ENCODE measurements at places on chromosomes 2 and 18.

DNA sequence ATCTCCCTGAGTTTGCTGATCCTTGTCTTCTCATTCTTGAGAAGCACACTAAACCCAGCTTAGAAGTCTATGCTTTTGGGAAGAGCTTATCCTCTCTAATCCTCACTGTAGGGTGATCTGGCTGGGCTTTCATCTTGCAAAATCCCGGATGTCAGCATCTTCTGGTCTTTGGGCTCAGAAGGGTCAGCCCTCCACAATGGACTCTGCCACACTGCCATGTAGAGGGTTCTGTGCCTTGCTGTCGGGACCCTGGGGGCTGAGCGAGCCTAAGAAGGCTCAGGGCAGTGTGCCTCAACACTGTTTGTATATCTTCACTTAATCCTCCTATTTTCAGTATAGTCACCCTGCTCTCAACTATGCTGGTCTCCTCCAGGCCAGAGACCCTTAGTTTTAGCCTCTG lies 102.3 kb downstream of the TGIF1 start:
- DNase-seq, result no peak
- H3K4me3 ChIP-seq, result no peak overlapping the region
- H3K36me3 ChIP-seq, result no peaks in the 10 kb centered on the region
- no peaks in the 10 kb centered on the region for H3K4me1 ChIP-seq
- H3K27ac ChIP-seq, result no peak overlapping the region

GRCh38 chr2:64905338-64906024 lies 83.7 kb upstream of the SLC1A4 start:
- no peak overlapping the region for H3K4me3 ChIP-seq
- H3K27ac ChIP-seq, result no peak overlapping the region
- no peaks in the 10 kb centered on the region for H3K36me3 ChIP-seq

GRCh38 chr2:238231251-238231793 lies 8.5 kb downstream of the HES6 start:
- peak overlapping the region; percentile 38 for H3K27ac ChIP-seq
- DNase-seq, result peak; percentile 80
- peaks cover 14% of the 10 kb centered on the region for H3K4me1 ChIP-seq
- peaks cover 46% of the 10 kb centered on the region for H3K27me3 ChIP-seq
- no peaks in the 10 kb centered on the region for H3K36me3 ChIP-seq

GRCh38 chr2:227509824-227510619 lies 38.1 kb downstream of the AGFG1 start:
- H3K27me3 ChIP-seq, result no peaks in the 10 kb centered on the region
- H3K36me3 ChIP-seq, result peaks cover 5% of the 10 kb centered on the region
- no peak for DNase-seq
- H3K4me3 ChIP-seq, result no peak overlapping the region
- H3K4me1 ChIP-seq, result peaks cover 27% of the 10 kb centered on the region

DNA sequence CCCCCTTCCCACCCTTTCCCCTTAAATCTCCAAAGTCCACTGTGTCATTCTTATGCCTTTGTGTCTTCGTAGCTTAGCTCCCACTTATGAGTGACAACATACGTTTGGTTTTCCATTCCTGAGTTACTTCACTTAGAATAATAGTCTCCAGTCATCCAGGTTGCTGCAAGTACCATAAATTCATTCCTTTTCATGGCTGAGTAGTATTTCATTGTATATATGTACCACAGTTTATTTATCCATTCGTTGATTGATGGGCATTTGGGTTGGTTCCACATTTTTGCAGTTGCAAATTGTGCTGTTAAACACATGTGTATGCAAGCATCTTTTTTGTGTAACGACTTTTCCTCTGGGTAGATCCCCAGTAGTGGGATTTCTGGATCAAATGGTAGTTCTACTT lies 14.5 kb upstream of the ZNF638 start:
- DNase-seq, result no peak
- no peaks in the 10 kb centered on the region for H3K4me1 ChIP-seq
- H3K36me3 ChIP-seq, result peaks cover 12% of the 10 kb centered on the region
- H3K27me3 ChIP-seq, result peaks cover 21% of the 10 kb centered on the region
- no peak overlapping the region for H3K27ac ChIP-seq

DNA sequence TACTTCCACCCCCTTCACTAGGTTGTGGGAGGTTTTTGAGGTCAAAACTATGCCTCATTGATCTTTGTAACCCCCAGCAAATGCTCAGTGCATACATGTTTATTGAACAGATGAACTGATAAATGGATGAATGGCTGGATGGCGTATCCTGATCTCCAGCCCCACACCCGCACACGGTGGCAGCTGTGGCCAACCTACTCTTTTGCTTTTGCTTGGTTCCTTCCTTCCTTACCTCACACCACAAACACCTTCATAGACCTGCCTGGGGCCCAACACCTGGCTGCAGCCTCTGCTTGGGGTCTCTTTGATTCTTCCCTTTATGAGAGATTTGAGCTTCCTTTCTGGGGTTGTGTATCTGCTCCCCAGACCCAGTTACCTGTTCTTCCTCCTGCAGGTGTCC lies 25.9 kb downstream of the SPP2 start:
- no peak overlapping the region for H3K4me3 ChIP-seq
- peaks cover 15% of the 10 kb centered on the region for H3K4me1 ChIP-seq
- H3K27me3 ChIP-seq, result peaks cover 2% of the 10 kb centered on the region

DNA sequence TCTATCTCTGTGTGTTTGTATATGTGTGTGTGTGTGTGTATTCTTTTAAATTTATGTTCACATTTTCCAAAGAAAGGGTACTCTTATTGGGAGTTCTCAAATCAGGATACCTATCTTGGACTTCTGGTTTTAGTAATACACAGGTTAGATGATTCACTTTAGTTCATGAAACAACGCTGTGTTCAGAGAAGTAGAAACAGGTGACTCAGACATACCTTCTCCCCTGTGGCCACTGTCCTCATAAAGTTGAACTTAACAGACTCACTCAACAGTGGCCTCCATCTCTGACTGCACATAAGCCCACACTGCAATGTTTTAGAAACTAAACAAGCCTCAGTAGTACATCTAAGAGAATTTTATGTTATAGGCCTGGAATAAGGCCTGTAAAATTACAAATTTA lies 566.6 kb upstream of the VRK2 start:
- no peaks in the 10 kb centered on the region for H3K36me3 ChIP-seq
- no peak for DNase-seq
- H3K27me3 ChIP-seq, result no peaks in the 10 kb centered on the region

- no peaks in the 10 kb centered on the region for H3K36me3 ChIP-seq
These were observed 3.1 kb downstream of the PAIP2B start for GRCh38 chr2:71223767-71224333.

DNA sequence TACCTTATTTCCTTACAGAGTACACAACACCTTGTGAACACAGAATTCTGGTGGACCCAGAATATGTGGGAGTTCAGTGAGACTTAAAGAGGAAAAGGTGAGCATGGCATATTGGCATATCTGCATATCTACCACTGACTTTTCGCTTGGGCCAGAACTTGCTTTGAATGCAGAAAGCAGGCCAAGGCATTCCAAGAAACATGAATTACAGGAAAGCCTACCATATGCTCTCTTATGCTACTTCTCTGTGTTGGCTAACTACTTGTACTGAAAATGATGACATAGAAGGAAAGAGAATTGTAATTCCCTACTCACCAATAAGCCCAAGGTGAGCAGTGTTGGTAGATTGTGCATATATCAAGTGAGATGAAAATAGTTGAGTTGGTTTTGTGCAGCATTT lies 31.4 kb upstream of the CCDC93 start:
- no peaks in the 10 kb centered on the region for H3K36me3 ChIP-seq
- no peak for DNase-seq
- H3K27ac ChIP-seq, result no peak overlapping the region
- H3K27me3 ChIP-seq, result peaks cover 32% of the 10 kb centered on the region
- H3K4me3 ChIP-seq, result no peak overlapping the region

GRCh38 chr2:26650713-26651469 lies 9.7 kb upstream of the CIB4 start:
- peak; percentile 25 for DNase-seq
- no peak overlapping the region for H3K4me3 ChIP-seq
- H3K4me1 ChIP-seq, result no peaks in the 10 kb centered on the region
- no peak overlapping the region for H3K27ac ChIP-seq
- no peaks in the 10 kb centered on the region for H3K36me3 ChIP-seq

GRCh38 chr2:97906307-97906706 lies 89.4 kb downstream of the TMEM131 start:
- peaks cover 12% of the 10 kb centered on the region for H3K4me1 ChIP-seq
- H3K27me3 ChIP-seq, result no peaks in the 10 kb centered on the region
- DNase-seq, result no peak
- no peak overlapping the region for H3K4me3 ChIP-seq
- H3K27ac ChIP-seq, result no peak overlapping the region

DNA sequence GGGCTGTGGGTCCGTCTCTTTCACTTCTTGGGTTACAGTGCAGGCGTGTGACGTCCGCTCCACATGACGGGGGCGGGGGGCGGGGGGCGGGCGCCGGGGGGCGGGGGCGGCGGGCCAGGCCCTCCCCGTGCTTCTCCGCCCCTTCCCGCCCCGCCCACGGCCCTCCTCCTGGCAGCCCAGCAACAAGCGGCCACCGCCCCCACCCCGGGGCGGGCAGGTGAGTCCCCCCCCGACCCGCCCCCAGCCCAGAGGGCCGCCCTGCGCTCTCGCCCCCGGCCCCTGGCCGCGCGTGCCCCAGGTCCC lies 3.6 kb downstream of the ZNF516 start:
- H3K36me3 ChIP-seq, result no peaks in the 10 kb centered on the region
- H3K27me3 ChIP-seq, result peaks cover 72% of the 10 kb centered on the region
- DNase-seq, result peak; percentile 55
- H3K4me3 ChIP-seq, result peak overlapping the region; percentile 76

DNA sequence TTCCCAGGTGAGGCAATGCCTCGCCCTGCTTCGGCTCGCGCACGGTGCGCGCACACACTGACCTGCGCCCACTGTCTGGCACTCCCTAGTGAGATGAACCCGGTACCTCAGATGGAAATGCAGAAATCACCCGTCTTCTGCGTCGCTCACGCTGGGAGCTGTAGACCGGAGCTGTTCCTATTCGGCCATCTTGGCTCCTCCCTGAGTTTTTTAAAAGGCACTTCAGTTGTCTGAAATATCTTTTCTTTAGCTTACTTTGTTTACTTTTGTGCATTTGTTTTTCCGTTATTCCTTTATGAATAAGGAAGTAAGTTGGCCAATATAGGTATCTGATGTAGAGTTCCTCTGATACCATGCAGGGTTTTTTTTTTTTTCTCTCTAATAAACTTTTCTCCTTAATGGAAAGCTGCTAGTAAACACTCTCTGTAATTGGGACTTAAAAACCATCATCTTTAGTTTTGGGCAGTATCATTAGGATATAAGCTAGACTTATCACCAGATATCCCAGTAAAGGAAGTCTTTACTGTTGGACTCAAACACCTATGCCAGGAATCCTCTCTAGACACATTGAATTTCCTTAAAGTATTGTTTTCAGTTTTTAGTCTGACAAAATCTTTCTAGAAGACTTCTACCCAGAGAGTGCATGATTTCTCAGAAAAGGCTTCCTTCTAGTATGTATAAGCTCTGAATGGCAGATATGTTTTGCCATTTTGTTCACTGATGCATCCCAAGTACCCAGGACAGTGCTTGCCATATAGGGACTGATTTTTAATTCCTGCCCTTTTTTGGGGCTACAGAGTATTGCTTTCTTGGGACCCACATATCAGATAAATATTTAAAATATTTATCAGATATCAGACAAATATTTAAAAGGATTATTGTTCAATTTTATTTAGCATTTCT lies 35.8 kb upstream of the DYSF start:
- H3K4me3 ChIP-seq, result peak overlapping the region; percentile 78
- peak overlapping the region; percentile 75 for H3K27ac ChIP-seq
- no peak for DNase-seq

DNA sequence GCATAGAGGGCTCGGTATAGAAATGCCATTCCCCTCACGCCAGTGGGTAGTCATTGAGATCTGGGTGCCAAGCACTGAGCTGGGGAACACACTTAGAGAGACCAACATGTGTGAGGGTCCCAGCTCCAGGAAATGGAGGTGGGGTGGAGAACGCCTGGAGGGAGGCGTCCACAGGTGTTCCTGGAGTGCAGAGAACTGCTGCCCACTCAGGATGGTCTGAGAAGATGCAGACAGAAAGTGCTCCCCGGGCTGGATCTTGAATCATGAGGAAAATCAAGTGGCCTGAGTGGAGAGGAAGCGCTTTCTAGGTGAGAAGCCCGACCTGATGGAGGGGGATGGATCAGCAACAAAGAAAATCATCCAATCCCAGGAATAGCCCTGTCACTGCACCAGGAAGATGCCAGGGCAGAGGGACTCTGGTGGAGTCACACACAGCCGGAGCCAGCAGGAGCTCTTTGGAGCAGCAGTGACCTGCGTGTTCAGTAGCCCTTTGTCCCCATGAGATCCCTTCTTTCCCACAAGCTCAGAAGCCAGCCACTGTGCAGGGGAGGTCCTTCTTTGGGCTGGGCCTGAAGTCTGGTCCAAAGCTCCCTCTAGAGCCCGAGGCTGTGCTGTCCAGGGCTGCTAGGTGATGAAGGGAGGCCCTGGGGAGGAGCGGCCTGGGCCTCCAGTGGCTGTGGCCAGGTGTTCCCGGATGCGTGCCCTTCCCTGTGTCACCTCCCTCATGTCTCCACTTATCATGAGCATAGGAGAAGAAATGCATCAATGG lies 112.3 kb downstream of the RNF144A start:
- H3K4me1 ChIP-seq, result no peaks in the 10 kb centered on the region
- peak overlapping the region; percentile 5 for H3K27ac ChIP-seq
- DNase-seq, result no peak
- H3K27me3 ChIP-seq, result no peaks in the 10 kb centered on the region
- peaks cover 9% of the 10 kb centered on the region for H3K36me3 ChIP-seq
- no peak overlapping the region for H3K4me3 ChIP-seq

- no peaks in the 10 kb centered on the region for H3K4me1 ChIP-seq
- no peaks in the 10 kb centered on the region for H3K36me3 ChIP-seq
- H3K27ac ChIP-seq, result no peak overlapping the region
- no peaks in the 10 kb centered on the region for H3K27me3 ChIP-seq
- no peak overlapping the region for H3K4me3 ChIP-seq
These were observed 53.2 kb upstream of the SH3BP4 start for GRCh38 chr2:234898534-234899053.

- no peak for DNase-seq
- no peak overlapping the region for H3K27ac ChIP-seq
- H3K4me1 ChIP-seq, result peaks cover 7% of the 10 kb centered on the region
- H3K4me3 ChIP-seq, result no peak overlapping the region
- no peaks in the 10 kb centered on the region for H3K27me3 ChIP-seq
These were observed 83.0 kb upstream of the CHRNA1 start for GRCh38 chr2:174846941-174847938.

GRCh38 chr2:201807452-201807999 lies 1.2 kb downstream of the CDK15 start:
- H3K27me3 ChIP-seq, result peaks cover 45% of the 10 kb centered on the region
- no peaks in the 10 kb centered on the region for H3K36me3 ChIP-seq
- no peak overlapping the region for H3K4me3 ChIP-seq
- no peak for DNase-seq
- H3K27ac ChIP-seq, result no peak overlapping the region

DNA sequence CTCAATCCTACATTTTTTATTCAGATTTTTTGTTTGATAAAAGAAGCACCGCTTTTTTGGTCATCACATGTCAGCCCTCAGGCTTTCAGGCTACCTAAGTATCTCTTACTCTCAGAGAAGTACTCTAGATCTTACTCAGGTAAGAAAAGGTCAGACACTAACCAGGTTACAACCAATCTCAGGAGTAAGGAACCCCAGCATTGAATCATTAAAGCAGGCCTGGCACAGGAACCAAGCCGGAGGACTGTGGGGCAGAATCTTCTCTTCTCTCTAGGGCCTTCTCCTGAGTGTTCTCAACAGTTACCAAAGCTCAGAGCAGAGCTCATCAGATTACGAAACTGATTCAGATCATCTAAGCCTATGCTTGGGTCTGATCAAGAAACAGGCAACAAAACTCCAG lies 28.2 kb downstream of the RBMS1 start:
- H3K27me3 ChIP-seq, result no peaks in the 10 kb centered on the region
- H3K27ac ChIP-seq, result no peak overlapping the region
- no peak overlapping the region for H3K4me3 ChIP-seq

Measured in activated CD8-positive, alpha-beta memory T cell treated with anti-CD3 and anti-CD28 coated beads, Interleukin-2, amount 10 ng/mL, durations not matched to agents 7 days and 5 days (primary cell).